ENCODE measurements at places on chromosomes 13 and 19. TPM values are rescaled to one million over a fixed set of nuclear protein-coding genes. Genes with fewer than 3 reads are reported as not detected.

The CD33 gene
- not detected for total RNA-seq

The PCCA gene
- 35.5 TPM for total RNA-seq

The CGB7 gene
- 0.22 TPM for total RNA-seq

The SLC6A16 gene
- total RNA-seq: 0.22 TPM

The RUBCNL gene
- 0.20 TPM for total RNA-seq

The GNG7 gene
- 0.87 TPM for total RNA-seq

The EEF2 gene
- 2,063 TPM for total RNA-seq

The CELF5 gene
- not detected for total RNA-seq

The THSD8 gene
- not detected for total RNA-seq

The PCDH17 gene
- 2.2 TPM for total RNA-seq

The LIM2 gene
- total RNA-seq: not detected

The CGB3 gene
- not detected for total RNA-seq
